GF-D8 (cell line): ENCODE measurements at places on chromosomes 7 and 10.

DNA sequence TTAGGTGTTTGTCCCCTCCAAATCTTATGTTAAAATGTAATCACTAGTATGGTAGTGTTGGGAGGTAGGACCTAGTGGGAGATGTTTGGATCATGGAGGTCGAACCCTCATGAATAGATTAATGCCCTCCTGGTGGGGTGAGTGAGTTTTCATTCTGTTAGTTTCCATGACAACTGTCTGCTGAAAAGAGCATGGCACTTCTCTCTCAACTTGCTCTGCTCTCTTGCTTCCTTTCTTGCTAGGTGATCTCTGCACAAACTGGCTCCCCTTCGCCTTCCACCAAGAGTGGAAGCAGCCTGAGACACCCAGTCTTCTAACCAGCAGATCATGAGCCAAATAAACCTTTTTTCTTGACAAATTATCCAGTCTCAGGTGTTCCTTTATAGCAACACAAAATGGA is 853.9 kb downstream of the SORCS1 start:
- no peak for DNase-seq

GRCh38 chr10:67780759-67781538 is 57.0 kb downstream of the DNAJC12 start:
- no peak for DNase-seq

DNA sequence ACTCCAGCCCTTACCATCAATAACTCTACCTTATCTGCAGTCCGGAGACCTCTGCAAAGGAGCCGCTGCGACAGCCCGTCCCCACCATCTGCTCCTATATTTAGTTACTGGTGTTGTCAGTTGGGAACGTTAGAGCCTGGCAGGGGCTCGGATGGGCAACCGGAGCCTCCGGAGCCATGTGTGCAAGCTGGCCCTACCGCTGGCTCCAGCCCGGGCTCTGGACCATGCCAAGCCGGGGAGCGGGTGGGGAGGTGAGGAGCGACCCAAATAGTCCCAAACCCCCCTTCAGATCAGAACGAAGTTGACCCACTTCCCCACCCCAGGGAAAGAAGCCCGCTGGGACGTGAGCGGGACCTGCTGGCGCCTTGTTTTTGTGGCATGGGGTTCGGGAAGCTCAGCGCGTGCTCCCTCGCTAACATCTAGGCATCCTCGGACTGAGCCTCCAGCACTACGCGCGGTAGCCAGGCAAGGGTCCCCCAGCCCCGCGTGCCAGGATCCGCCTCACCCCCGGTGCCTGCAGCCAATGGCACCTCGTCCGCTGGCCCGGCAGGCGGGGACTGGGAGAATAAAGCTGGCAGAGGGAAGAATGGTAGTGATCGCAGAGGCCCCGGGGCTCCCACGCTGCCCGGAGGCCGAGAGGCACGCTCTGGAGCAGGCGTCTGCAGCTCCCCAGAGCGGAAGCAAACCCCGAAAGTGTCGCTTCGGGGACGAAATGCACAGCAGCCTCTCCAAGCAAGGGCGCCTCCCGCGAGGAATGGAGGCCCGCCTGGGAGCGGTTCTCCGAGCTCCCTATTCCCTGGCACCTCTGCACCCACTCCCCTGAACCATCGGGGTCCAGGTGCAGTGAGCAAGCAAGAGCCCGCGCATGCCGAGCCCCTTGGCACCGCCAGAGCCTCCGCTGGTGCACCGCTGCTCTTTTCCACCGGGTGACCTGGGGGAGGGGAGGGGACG is 679 bp downstream of the LRRC20 start:
- DNase-seq: no peak

DNA sequence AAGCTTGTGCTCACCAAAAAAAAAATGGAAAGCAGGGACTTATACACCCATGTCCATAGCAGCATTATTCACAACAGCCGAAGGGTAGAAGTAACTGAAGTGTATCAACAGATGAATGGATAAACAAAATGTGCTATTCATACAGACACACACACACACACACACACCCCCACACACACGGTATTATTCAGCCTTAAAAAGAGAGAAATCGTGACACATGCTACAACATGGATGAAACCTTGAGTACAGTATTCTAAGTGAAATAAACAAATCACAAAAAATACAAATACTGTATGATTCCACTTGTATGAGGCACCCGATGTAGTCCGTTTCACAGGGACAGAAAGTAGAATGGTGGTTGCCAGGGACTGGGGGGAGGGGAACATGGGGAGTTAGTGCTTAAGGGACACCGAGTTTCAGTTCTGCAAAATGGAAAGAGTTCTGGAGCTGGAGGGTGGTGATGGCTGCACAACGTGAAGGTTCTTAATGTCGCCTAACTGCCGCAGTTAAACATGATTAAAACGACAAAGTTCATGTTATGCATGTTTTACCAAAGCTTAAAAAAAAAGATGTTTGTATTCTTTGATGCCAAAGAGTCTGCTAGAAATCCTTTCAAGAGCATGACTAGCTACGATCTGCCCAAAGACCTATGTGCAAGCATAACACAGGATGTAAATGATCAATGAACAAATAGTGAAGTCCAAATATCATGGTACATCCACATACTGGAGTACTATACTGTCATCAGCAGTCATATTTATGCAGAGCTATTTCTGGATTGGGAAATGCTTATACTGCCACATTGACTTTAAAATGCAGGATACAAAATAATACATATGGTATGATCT is 7.2 kb downstream of the TNS3 start:
- DNase-seq: no peak

- no peak for DNase-seq
Observed at GRCh38 chr7:140014123-140014522, 48.6 kb downstream of the PARP12 start.

DNA sequence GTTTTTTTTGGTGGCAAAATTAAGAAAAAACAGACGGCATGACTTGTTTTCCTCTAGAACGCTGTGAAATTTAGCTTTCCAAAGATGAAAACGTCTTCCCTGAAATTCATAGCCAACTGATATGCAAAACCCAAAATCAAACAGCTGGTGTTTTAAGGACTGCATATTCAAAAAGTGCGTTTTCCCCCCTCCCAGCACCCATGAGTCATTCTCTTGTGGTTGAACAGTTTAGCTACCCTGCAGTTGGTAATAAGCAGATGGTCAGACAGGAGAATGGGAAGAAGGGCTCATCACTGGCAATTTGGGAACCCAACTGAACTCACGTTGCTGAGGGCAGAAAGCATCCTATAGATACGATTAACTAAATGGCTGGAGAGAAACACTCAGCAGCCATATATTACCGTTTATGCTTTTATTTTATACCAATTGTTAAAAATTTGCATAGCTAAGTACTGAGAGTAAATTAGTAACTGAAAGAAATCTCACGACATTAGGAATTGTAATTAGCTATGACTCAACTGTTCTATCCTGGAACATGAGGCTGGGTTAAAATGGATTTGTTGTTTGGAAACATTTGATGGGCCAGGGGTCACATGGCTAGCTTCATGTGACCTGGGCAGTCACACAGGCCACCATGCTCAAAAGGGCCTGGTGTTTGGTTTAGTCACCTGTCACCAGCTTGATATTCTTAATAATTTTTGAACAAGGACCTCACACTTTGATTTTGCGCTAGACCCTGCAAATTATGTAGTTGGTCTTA is 343.1 kb downstream of the PHTF2 start:
- DNase-seq: no peak

DNA sequence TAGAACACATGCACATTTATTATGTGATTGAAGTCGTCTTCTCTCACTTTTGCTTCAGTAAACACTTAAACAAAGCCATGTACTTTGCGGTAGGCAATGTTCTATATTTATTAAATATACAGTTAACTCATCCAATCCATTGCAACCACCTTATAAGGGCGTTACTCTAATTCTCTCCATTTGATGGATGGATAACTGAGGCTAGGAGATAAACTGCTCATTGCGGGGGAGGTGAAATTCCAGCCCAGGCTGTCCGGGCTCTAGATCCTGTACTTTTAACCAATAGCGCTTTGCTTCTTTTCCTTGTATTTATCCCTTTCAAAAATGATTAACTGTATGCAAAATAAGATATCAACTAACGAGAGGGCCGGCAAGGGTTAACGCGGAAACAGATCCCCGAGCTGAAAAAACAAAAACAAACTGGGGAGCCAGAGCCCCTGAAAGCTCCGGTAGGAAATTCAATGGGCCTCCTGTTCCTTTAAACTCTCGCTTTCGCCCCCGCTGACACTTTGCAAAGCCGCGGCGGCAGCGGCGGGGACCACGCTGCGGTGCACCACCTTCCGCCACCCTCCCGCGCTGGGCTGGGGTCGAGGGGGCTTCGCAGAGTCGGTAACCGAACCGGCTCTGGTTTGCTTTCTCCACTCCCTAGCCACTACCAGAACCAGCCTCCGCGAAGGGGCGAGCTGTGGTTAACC is 1.0 kb upstream of the PLXDC2 start:
- DNase-seq: no peak
